Lung (tissue), 17 donors: ENCODE measurements at places on chromosomes 12 and 14. TPM values are rescaled to one million over a fixed set of nuclear protein-coding genes. Genes with fewer than 3 reads are reported as not detected.
A peak's percentile ranks its signal among the peaks of the same experiment; 100 is the strongest.

Gene LTBR
- 134 TPM for total RNA-seq

Gene ZNF891
- total RNA-seq: 1.3 TPM

Gene SLC7A7
- total RNA-seq: 65.2 TPM

Gene TPCN1
- total RNA-seq: 32.0 TPM

Gene KRT5
- total RNA-seq: 49.4 TPM

Gene LIN7A
- total RNA-seq: 21.7 TPM

Gene OR6C2
- 0.14 TPM for total RNA-seq

Gene RPL10L
- total RNA-seq: not detected

GRCh38 chr12:115064296-115064695 is 380.3 kb upstream of the TBX3 start:
- H3K4me1 ChIP-seq: peaks cover 13% of the 10 kb centered on the region
- no peak overlapping the region for H3K4me3 ChIP-seq
- no peaks in the 10 kb centered on the region for H3K27me3 ChIP-seq
- no peak for DNase-seq
- H3K27ac ChIP-seq: no peak overlapping the region
- no peaks in the 10 kb centered on the region for H3K36me3 ChIP-seq

DNA sequence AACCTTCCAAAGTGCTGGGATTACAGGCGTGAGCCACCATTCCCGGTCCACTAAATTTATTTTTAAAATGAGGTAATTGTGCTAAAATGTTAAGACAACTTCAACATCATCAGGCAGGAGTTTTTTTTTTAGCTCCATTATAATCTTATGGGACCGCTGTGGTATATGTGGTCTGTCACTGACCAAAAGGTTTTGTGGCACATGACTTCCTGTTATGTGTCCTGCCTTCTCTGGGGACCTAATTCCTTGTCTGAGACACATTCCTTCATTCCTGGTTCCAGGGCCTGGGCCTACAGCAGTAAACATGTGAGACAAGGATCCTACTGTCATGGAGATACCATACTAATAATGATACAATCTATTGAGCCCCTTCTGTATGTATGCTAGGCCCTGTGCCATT is 4.9 kb downstream of the TEX52 start:
- DNase-seq: no peak
- no peaks in the 10 kb centered on the region for H3K27me3 ChIP-seq
- no peak overlapping the region for H3K27ac ChIP-seq
- H3K36me3 ChIP-seq: no peaks in the 10 kb centered on the region

- no peak overlapping the region for H3K27ac ChIP-seq
- DNase-seq: no peak
Observed at GRCh38 chr12:47977046-47977771, 13.8 kb downstream of the TMEM106C start.

GRCh38 chr12:15672671-15673270 is 116.4 kb downstream of the EPS8 start:
- no peak overlapping the region for H3K4me3 ChIP-seq
- H3K27ac ChIP-seq: no peak overlapping the region
- H3K27me3 ChIP-seq: no peaks in the 10 kb centered on the region
- H3K4me1 ChIP-seq: no peaks in the 10 kb centered on the region
- no peak for DNase-seq

DNA sequence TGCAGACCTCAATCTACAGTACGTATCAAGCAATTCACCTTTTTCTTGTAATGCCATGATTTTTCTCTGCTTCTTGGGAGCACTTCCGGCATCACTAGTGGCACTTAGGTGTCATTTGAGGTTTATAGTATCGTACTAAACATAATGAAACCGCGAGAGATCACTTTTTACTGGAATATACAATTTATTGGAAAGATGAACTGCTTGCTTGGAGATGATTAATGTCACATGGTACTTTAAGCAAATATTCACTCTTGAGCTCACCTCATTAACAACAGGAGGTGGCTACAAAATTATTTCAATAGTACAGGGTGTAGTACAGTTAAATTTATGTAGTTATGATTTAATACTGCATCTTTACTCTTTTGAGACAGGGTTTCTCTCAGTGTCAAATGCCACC is 11.5 kb downstream of the FUT8 start:
- no peaks in the 10 kb centered on the region for H3K4me1 ChIP-seq
- H3K4me3 ChIP-seq: no peak overlapping the region
- no peaks in the 10 kb centered on the region for H3K36me3 ChIP-seq

DNA sequence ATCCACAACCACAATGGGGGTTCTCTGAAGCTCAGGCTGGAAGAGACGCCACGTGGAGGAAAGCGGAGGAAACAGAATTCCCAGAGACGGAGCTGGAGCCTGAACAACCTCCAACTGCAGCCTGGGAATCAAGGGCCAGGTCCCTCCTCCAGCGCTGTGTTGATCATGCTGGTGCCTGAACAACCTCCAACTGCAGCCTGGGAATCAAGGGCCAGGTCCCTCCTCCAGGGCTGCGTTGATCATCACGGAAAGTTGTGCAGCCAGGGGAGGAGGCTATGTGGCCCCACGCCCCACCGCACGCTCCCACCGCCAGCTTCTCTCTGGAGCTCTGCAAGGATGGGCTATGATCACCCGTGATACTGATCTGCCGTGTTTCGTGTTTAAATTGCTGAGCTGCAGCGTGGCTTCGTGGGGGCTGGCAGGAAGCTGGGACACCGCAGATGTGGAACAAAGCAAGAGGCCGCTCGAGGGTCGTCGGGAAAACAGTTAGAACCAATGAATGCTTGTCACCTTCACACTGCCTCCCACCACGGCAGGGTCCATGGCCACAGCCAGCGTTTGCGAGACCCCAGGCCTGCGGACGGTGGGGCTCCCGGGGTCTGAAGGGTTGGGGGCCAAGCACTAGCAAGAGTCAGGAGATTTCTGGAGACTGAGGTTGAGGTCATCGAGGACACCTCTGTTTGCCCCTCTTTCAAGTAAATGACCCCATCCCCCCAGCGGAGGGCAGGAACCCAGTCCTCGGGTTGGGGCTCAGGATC is 51.8 kb upstream of the FBRSL1 start:
- no peak overlapping the region for H3K4me3 ChIP-seq
- no peak for DNase-seq
- no peaks in the 10 kb centered on the region for H3K36me3 ChIP-seq
- no peaks in the 10 kb centered on the region for H3K4me1 ChIP-seq
- no peaks in the 10 kb centered on the region for H3K27me3 ChIP-seq

GRCh38 chr14:43956741-43957140 is 550.3 kb downstream of the FSCB start:
- no peaks in the 10 kb centered on the region for H3K4me1 ChIP-seq
- no peaks in the 10 kb centered on the region for H3K36me3 ChIP-seq

DNA sequence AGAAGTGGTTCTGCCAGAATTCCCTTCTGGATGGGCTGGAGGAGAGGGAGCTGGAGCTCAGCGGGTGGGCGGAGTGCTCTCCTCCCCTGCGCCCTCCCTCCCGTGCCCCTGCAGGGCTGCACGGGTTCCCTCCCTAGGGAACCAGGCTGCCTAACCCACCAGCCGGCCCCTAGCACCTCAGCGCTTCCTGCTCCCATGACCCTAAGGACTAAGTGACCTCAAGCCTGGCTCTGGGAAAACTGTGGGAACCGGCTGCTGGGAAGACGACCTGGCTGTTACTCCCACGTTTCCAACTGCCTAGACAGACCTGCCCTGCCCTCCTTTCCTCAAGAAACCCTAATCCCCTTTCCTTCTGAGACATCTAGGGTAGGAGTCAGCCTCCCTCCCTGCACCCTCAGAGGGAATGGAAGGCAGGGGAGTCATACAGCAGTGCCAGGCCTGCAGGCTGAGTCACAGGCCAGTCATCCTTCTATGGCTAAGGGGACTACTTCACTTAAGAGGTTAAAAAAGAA is 31.5 kb downstream of the SLC6A12 start:
- H3K4me3 ChIP-seq: no peak overlapping the region
- no peaks in the 10 kb centered on the region for H3K36me3 ChIP-seq
- H3K27ac ChIP-seq: peak overlapping the region; percentile 24
- H3K4me1 ChIP-seq: peaks cover 12% of the 10 kb centered on the region
- no peaks in the 10 kb centered on the region for H3K27me3 ChIP-seq

DNA sequence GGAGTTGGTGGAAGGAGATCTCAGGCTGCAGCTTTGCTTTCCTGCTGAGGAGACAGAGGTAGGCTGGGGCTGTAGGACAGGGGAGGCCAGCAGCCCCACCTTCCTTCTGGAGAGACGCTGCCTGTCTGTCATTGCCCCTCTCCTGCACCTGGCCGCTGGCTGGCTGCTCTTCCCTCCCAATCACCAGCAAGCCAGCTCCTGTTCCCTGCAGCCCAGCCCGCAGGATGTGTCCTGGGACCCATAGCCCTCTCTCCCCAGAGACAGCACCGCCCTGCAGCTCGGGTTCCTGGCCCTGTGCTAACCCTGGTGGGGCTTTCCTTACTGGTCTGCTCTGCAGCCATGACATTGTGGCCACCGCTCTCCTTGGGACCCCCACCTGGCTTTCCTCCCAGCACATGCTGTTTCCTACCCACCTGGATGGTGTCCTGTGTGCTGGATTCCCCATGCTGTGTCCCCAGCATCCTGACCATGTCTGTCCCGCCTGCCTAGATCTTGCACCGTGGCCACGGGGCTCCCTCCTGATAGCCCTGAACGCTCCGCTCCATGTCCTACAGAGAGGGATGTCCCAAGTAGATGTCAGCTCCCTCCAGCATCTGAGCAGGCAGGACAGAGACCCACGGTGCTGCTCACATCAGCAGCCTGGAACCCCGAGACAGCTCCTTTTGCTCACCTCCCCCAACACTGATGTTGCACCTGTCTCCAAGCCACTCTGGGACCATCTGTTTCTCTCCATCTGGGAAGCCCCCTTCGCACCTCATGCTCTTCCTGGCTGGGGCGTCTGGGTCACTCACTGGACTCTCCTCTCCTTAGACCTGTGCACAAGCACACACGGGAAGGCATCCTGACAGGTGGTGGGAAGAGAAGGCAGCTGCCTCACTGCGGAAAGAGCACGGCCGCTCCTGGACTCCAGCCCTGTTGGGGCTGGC is 1.1 kb upstream of the MTA1 start:
- peaks cover 38% of the 10 kb centered on the region for H3K4me1 ChIP-seq
- H3K4me3 ChIP-seq: no peak overlapping the region
- no peaks in the 10 kb centered on the region for H3K36me3 ChIP-seq
- H3K27ac ChIP-seq: no peak overlapping the region
- H3K27me3 ChIP-seq: no peaks in the 10 kb centered on the region
- DNase-seq: no peak

GRCh38 chr12:3199551-3200031 is 122.4 kb downstream of the TSPAN9 start:
- peaks cover 8% of the 10 kb centered on the region for H3K4me1 ChIP-seq
- H3K36me3 ChIP-seq: no peaks in the 10 kb centered on the region
- no peak overlapping the region for H3K4me3 ChIP-seq
- H3K27me3 ChIP-seq: peaks cover 16% of the 10 kb centered on the region

DNA sequence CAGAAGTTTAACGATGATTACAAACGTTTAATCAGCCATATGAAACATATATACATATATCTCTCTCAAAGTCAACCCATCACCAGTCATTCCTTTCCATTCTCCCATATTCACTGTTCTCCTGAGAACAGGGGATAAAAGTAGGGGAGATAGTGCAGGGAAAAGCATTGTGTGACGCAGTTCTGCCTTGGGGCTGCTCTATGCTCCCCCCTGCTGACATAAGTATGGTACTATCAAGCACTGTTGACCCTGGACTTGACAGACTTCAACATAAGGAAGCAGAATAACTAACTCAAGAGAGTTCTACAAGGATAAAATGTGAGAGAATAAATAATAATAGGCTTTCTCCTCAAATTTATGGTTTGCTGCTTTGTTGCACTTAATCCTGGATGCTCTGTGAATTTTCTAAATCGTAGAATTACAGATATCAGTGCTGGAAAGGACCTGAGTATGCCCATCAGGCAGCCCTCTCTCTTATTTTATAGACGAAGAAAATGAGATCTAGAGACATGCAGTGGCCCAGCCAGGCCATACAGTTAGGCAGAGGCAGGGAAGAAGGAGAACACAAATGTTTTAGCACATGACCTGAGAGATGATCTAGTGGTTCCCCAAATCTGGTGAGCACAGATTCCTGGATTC is 87.2 kb downstream of the SCN8A start:
- peak; percentile 36 for DNase-seq
- H3K4me3 ChIP-seq: no peak overlapping the region
- H3K36me3 ChIP-seq: no peaks in the 10 kb centered on the region
- H3K27me3 ChIP-seq: no peaks in the 10 kb centered on the region
- H3K27ac ChIP-seq: no peak overlapping the region
